Vagina (tissue), 2 donors: ENCODE measurements at places on chromosomes 7 and 10.
A peak's percentile ranks its signal among the peaks of the same experiment; 100 is the strongest.

DNA sequence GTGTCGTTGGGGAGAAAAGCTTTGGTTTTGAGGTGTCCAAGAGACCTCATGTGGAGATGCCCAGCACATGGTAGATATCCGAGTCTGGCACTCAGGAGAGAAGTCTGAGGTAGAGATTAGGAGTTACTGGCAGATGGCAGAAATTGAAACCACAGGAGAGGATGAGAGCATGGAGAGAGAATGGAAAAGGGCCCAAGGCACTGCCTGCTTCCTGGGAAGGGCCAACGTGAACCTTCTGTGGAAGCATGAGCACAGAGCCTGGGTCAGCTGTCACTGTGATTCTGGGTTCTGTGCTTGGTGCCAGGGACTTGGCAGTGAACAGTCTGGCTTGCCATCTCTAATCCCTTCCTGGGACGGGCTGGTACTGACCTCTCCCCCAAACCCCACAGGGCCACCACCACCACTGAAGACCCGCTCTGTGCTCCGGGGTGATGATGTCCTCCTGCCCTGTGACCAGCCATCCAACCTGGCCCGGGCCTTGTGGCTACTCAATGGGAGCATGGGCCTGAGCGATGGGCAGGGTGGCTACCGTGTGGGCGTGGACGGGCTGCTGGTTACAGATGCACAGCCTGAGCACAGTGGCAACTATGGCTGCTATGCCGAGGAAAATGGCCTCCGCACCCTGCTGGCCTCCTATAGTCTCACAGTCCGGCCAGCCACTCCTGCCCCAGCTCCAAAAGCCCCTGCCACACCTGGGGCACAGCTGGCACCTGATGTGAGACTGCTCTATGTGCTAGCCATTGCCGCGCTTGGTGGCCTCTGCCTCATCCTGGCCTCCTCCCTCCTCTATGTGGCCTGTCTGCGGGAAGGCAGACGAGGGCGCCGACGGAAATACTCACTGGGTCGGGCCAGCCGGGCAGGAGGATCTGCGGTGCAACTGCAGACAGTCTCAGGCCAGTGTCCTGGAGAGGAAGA lies 4.1 kb downstream of the MRPL43 start:
- DNase-seq, result no peak

- DNase-seq, result no peak
Measured at GRCh38 chr7:152633504-152633903, 42.4 kb downstream of the XRCC2 start.

- DNase-seq, result no peak
Measured at GRCh38 chr10:14617852-14618251, 156.8 kb downstream of the FAM107B start.

- no peak for DNase-seq
Measured at GRCh38 chr10:30862486-30862885, 169.2 kb downstream of the ZNF438 start.

- no peak for DNase-seq
Measured at GRCh38 chr10:72525277-72525676, 100.6 kb downstream of the MICU1 start.

DNA sequence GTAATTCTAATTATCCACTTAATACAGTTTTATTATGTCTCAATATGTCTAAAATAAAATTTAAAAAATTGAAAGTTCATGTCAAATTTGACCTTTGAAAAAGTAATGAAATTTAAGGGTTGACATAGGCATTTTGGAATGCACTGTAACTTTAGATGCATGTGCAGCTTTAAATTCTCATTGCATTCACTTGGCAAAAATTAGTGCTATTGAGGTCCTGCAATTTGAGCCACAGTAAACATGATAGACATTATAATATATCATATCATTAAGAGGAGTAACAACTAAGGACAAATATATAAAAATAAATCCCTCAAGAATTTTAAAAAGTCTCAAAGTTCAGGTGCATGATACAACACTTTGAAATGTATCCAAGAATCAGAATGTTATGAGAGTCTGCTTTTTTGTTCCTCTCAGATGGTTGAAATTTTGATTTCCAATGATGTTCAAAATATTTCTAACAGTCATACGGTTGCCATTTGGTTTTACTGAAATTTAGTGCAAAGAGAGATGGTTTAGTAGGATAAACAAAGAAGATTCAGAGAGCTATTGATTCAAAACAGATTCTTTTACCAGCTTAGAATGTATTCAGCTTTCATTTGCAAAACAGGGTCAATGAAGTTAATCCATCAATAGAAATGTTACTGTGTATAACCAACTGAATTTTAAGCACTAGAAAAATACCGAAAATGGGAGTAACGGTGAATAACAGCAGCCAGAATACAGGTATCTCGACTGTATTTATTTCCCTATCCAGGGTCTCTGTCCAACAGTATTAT lies 71.8 kb downstream of the SEMA3A start:
- no peak for DNase-seq

GRCh38 chr10:6401558-6402348 lies 178.3 kb downstream of the PRKCQ start:
- no peak for DNase-seq

DNA sequence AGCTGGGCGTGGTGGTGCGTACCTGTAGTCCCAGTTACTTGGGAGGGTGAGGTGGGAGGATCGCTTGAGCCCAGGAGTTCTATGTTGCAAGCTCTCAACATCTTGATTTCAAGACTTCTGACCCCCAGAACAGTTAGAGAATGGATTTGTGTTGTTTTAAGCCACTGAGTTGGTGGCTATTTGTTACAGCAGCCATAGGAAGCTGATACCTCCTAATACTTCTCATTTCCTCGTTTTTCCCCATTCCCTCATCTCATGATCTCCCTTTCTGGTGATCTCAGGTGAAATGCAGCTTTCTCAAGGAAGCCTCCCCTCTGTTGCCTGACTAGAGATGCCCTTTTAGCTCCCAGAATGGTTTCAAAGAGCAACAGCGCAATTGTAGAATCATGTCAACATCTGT lies 378.8 kb downstream of the TYW1 start:
- DNase-seq, result no peak

DNA sequence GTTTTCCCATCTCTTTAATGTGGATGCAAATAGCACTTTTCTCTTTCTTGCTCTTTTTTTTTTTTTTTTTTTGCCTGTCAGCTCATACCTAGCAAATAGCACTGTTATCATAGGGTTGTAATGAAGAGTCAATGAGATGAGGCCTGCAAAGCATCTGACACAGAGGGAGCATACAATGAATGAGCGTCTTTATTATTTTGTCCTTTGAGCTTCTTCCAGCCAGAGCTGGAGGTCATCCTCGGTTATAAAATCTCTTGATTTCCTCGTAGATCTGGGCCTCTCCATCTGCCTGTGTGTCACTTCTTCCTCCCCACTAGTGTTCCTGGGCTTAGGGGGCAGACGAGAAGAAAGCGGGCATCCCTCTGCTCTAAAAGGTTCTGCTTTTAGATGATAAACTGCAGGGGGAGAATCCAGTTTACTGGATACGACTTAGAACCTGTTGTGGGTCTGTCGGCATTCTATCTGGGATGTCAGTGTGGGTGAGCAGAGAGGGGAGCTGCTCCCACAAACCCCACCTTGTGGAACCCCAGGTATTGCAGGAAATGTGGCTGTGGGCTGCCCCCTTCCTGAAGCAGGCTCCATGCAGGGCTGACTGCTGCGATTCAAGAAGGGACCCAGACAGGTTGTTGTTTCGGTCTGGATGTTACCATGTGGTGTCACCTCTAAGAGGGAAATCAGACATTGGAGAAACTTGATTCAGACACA lies 135.8 kb upstream of the GPR26 start:
- DNase-seq, result peak; percentile 58

GRCh38 chr10:8174762-8175161 lies 120.3 kb downstream of the GATA3 start:
- no peak for DNase-seq

- DNase-seq, result no peak
Measured at GRCh38 chr10:14306190-14306589, 24.5 kb downstream of the FRMD4A start.

GRCh38 chr7:27686315-27686714 lies 23.6 kb upstream of the HIBADH start:
- DNase-seq, result no peak

DNA sequence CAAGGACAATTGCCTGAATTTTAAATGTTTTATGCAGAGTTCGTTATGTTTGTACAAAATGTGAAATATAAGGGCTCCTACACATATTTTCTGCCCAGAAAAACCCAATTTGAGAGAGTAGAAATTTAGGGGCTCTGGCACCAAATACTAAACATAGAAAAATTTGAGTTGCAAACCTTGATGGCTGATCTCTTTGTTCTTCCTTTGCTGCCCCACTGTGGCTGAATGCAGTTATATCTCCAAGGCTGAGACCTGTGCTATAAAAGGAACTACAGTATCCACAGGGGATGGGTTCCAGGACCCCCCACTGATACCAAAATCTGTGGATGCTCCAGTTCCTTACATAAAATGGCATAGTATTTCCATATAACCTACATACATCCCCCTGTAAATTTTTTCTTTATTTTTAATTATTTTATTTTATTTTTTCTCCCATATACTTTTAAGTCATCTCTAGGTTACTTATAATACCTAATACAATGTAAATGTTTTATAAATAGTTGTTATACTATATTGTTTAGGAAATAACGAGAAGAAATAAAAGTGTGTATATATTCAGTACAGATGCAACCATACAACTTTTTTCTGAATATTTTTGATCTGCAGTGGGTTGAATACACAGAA lies 22.5 kb downstream of the CFAP43 start:
- DNase-seq, result no peak
